ENCODE measurements at places on chromosomes 6 and 20. TPM values are rescaled to one million over a fixed set of nuclear protein-coding genes. Genes with fewer than 3 reads are reported as not detected.

LY86 gene
- polyA plus RNA-seq: 3.6 TPM

PI3 gene
- polyA plus RNA-seq: not detected

LPA gene
- 0.05 TPM for polyA plus RNA-seq

REM1 gene
- polyA plus RNA-seq: 0.25 TPM

ME1 gene
- 4.5 TPM for polyA plus RNA-seq

DSP gene
- polyA plus RNA-seq: 505 TPM

UNC93A gene
- polyA plus RNA-seq: not detected

EPPIN gene
- polyA plus RNA-seq: not detected

All from brain (organoid and tissue), 16 donors.